Stimulated activated CD8-positive, alpha-beta memory T cell treated with anti-CD3 and anti-CD28 coated beads, Interleukin-15, amount 100 ng/mL, for 24 hours (primary cell): ENCODE measurements at places on chromosomes 5 and 9.

GRCh38 chr5:165576678-165577275 is 2071.4 kb downstream of the MAT2B start:
- DNase-seq: no peak

- no peak for DNase-seq
Observed at GRCh38 chr9:78363221-78363620, 66.3 kb downstream of the PSAT1 start.

DNA sequence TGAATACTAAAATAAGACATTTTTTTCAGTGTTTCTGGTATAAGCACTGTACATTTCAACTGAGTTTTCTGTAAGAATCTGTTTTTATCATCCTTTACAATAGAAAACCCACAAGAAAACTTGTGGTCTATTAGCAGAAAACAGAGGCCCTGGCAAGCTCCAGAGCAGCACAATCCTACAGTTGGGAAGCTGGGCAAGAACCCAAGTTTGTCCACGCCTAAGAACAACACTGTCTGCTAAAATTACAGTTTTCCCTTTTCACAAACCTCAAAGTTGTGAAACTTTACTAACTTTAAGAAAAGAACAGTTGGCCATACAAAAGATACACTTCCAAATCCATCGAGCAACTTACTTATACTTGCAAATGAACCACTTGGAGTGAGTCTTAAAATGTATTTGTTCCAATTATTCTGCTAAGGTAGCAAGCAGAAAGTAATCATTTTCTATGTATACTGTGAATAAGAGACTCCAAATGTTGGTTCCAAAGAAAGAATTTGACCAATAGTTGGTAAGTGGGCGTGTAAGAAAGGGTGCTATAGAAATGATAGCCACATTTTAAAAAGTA is 982.0 kb upstream of the ARRDC3 start:
- no peak for DNase-seq

GRCh38 chr5:6273090-6273735 is 105.1 kb downstream of the MED10 start:
- DNase-seq: no peak

DNA sequence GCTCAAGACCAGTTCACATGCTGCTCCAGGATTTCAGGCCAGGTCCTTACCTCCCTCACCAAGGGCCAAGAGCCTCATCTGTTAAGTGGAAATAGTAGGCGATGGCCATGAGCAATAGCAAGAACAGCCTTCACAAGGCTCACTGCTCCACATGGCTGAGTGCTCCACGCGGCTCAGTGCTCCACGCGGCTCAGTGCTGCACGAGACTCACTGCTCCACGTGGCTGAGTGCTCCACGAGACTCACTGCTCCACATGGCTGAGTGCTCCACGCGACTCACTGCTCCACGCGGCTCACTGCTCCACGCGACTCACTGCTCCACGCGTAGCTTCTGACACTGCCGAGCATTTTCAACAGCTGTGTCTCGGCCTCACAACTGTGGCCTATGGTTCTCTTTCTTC is 36.4 kb upstream of the ADAMTS2 start:
- no peak for DNase-seq

DNA sequence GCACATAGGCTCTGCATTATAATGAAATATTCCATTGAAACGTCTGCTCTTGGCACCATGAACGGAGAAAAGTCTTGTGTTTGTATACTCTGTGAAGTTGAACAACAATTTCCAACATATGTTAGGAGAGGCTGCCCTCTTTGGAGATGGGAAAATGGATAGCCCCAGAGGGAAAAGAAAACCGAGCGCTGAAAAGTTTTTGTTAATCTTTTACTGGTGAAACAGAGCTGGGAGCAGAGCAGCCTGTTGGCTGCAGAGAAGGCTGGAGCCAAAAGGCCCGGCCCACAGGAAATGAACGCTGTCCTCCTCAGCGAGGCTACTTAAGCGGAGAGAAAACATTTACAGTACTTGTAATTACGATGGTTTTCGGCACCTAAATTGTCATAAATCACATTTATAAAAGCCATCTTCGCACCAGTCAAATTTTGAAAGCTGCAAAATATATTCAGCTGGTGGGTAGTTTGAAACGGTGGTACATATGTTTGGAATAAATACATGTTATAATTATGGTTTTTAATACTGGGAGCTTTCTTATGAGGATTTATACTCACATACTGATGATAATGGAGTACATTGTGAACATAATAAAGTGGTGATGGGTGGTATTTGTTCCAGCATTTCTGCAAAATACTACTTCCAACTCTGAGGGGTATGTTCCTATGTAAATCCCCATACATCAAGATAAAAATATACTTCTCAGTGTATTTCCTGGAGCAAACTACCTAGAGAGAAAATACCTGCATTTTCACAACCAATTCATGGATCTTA is 129.6 kb upstream of the CNTLN start:
- DNase-seq: no peak

- DNase-seq: no peak
Observed at GRCh38 chr5:100444961-100445360, 90.2 kb upstream of the FAM174A start.

DNA sequence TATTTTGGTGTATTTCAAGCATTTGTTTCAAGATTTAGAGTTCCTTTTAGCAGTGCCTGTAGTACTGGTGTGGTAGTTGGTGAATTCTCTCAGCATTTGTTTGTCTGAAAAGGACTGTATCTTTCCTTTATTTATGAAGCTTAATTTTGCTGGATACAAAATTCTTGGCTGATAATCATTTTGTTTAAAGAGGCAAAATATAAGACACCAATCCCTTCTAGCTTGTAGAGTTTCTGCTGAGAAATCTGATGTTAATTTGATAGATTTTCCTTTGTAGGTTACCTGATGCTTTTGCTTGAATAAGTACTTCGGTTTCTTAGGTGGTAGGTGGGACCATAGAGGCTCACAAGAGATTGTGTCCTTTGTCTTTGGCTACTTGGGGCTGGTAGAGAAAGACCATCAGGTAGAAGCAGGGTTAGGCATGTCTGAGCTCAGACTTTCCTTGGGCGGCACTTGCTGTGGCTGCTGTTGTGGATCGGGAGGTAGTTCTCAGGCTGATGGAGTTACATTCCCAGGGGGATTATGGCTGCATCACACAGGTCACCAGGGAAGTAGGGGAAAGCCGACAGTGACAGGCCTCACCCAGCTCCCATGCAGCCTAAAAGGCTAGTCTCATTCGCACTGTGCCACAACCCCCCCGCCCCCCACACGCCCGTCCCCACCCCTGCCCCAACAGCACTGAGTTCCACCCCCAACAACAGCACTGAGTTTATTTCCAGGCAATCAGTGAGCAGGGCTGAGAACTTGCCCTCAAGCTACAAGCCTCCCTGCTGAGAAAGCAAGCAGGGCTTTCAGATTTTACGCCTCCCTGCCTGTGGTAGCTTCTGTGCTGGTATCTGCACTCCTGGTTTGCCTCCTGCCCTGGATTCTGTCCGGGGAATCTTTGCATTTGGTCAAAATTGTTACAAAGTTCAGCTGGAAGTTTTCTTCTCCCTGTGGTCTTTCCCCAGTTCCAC is 127.1 kb upstream of the GLRA1 start:
- no peak for DNase-seq

DNA sequence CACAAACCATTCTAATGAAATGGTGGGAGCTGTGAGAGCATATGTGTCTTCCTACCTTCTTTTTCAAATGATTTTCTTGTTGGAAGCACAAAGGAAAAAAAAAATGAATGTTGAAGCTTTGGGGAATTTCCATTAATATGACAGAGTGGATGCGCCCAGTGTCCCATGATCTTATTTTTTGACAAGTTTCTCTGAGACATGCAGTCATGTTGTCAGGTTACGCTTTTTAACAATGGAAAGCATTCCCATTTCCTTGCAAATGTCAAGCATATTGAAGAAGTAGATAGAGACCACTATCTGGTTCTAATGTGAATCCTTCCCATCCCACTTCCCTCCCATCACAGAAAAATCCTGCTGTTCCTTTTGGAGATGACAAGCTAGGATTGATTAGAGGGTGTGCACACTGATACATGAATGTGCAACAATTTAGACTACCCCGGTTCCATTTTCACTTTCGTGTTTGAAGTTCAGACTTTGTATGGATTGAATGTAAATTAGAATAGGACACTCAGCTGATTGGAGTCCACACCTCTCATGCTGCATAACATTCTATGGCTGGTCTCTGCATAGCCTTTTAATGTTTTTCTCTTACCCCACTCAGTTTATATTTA is 919.4 kb downstream of the TLE4 start:
- DNase-seq: no peak

DNA sequence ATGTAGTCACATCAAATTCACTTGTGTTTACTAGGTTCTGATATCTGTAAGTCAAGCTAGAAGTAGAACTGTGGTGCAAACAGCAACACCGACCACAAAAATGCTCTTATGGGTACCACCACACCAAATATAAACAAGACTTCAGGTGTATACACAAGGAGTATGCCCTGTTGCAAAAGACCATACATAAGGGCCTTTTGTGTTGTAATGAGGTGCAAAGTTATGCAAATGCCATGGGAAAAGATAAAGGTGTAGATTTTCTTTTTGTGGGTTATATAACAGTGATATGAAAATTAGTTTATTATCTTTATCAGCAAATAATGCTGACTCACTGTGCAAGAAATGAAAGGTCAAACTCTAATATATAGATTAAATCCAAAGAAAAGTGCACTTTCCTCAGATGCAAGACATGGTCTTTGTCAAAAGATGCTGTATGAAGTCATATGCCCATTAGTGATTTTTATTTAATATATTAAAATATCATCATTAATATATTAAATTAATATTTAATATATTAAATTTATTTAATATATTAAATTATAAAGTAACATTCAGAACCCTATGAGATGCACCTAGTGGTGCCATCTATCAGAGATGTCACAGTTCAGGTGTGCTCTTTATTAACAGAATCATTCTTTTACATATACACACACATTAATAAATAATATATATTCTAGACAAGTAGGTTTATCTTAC is 26.7 kb upstream of the ALDH1A1 start:
- no peak for DNase-seq

- DNase-seq: no peak
Observed at GRCh38 chr5:98513380-98513779, 260.1 kb upstream of the RGMB start.

GRCh38 chr5:151195622-151196021 is 28.3 kb downstream of the CCDC69 start:
- no peak for DNase-seq

GRCh38 chr9:17131494-17131893 is 3.3 kb upstream of the CNTLN start:
- DNase-seq: no peak

GRCh38 chr9:72271613-72272478 is 93.2 kb downstream of the ZFAND5 start:
- DNase-seq: no peak

DNA sequence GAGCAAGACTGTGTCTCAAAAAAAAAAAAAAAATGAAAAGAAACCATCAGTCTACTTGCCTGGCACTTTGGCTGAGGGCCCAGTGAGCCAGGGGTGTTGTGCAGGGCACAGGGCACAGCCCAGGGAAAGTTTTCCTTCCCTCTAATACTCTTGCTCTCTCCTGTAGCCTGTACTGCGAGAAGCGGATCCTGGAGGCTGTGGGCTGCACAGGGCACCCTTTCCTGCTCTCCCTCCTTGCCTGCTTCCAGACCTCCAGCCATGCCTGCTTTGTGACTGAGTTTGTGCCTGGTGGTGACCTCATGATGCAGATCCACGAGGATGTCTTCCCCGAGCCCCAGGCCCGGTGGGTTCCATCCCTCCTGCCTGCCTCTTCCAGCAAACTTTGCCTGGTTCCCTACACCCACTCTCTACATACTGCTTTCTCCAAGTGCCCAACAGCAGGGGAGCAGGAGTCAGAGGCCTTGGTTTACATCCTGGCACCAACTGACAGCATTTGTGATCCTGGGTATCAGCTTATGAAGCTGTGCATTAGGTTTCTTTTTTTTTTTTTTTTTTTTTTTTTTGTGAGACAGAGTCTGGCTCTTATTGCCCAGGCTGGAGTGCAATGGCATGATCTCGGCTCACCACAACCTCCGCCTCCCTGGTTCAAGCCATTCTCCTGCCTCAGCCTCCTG is 7.2 kb downstream of the ZDHHC12 start:
- no peak for DNase-seq

DNA sequence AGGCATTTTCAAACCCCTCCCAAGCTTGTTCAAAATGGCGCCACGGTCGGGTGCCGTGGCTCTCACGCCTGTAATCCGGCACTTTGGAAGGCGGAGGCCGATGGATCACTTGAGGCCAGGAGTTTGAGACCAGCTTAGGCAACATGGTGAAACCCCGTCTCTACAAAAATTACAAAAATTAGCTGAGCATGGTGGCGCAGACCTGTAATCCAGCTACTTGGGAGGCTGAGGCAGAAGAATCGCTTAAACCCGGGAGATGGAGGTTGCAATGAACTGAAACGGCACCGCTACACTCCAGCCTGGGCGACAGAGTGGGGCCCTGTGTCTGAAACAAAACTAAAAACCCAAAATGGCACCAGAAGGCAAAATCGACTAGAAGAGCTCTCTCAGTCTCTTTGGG is 142.0 kb downstream of the MTX3 start:
- DNase-seq: no peak

DNA sequence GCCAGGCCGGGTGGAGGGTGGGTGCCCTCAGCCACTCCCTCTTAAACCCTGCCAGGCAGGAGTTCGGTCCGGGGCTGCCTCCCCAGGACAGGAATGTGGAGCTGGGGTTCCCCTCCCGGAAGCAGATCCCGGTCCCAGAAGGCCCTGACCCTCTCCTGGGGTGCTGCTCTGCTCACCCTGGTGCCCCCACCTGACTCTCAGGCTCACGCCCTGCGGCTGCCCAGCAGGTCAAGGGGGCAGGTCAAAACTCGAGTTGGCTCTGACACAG is 3.7 kb upstream of the NRARP start:
- DNase-seq: no peak

GRCh38 chr5:95924720-95925377 is 36.8 kb downstream of the ELL2 start:
- DNase-seq: no peak

- no peak for DNase-seq
Observed at GRCh38 chr5:87868792-87869191, 399.9 kb downstream of the TMEM161B start.

DNA sequence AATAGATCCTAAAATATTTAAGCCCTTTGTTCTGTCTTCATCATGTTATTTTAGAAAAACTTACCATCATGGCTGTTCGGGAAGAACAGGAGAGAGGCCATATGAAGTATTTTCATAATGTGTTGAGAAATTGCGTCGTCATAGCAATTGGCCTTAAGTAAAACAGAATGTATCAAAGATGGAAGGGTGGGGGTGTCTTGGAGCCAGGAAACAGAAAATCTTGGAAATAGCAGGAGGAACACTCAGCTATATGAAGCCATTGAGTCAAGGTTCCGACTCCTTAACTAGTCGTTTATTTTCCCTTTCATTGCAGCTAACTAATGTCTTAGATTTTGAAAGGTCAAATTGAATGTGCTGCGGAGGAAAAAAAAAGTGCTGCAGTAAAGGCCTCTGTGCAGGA is 1.3 kb downstream of the SPTAN1 start:
- no peak for DNase-seq

- DNase-seq: no peak
Observed at GRCh38 chr5:128579639-128580038, 41.6 kb upstream of the FBN2 start.

GRCh38 chr5:96322865-96323264 is 110.2 kb downstream of the PCSK1 start:
- no peak for DNase-seq
